ENCODE measurements at places on chromosomes 7 and 10.

DNA sequence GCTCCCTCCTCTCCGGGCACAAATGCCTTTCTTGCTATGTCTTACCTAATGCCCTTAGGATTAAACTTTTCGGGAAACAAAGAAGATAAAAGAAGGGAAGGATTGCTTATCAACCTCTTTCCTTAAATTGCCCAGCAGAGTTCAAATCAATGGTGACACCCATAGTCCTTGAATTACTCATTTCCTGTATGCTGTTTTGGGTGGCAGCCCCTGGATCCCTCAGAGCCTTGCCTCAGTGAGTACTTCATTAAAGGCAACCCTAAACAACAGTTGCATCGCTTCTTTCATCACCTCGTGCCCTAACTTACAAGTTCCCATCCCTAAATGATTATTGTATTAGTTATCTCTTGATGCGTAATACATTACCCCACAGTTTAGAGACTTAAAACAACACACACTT, 31.6 kb upstream of the WAPL start:
- no peak for DNase-seq

DNA sequence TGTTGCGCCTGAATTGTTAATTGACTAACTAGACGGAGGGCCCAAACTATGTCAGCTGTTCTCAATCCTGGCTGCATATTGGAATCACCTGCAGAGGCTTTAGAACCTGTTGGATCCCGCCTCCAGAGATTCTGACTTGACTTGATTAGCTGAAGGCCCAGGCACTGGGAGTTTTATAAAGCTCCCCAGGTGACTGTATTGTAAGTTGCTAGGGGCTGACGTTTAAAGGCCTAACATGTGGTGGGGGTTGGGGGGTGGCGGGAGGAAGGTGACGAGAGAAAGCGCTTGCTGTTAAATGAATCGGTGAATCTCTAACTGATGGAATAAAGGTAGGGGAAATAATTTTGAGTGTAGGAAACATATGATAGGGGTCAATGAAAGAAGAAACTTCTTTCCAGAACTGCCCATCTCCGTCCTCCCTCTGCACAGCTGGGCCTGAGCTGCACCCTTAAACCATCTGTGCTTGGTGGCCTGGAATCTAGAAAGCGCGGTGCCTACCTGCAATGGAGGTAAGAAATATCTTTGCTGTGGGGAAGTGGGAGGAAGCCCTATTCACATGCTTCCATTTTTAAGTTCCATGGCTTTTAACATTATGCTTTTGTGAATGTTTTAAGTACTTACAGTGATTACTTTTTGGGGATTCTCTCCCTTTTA, 225.0 kb upstream of the FAM3C start:
- no peak for DNase-seq

DNA sequence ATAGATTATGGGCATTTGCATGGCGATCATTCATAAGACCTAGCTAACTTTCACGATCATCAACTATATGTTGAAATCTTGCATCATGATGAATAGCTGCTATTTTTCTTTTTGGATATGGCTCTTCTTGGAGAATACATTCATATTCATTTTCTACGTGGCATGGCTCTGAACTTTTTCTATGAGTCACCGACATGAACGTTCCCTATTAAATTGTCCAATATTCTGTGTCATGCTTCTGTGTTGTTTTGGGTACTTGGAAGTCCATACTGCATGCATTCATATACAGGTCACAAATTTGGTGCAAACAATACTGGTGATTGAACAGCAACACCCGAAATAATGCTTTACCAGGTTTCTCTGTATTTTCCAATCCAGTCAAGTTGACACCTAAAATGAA, 37.9 kb upstream of the ANKRD1 start:
- DNase-seq: no peak

- no peak for DNase-seq
Observed at GRCh38 chr10:16965740-16966447, 148.7 kb upstream of the RSU1 start.

DNA sequence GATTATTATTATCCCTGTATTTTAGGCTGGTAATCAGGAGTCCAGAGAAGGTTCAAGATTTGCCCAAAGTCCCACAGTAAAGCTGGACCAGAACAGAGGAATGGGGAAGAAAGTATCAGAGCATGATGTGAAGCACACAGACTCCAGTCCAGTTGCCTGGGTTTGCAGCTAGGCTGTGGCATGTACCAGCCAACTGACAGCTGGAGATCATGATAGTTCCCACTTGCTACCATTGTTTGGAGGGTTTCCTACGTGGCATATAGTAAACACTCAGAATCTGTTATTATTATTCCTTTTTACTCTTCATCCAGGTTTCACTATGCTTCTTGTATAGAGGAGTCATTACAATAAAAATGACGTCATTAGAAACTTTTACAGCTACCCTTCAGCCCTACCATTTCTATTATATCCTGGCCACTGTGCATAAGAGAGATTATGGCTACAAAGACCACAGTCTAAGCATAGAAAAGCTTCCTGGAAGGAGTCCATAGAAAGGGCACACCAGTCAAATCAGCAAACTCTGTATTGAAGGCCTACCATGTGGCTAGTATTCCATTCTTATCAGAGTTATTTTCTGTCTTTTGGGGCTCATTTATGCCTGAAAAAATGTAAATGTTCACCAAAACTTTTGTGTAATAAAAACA, 66.6 kb downstream of the MTPN start:
- no peak for DNase-seq

- no peak for DNase-seq
Observed at GRCh38 chr10:28331066-28331465, 28.2 kb upstream of the MPP7 start.

GRCh38 chr7:157440346-157441022, 103.7 kb downstream of the DNAJB6 start:
- no peak for DNase-seq

- DNase-seq: no peak
Observed at GRCh38 chr10:115624448-115624847, 531.3 kb downstream of the ATRNL1 start.

GRCh38 chr10:86361156-86362128, 5.2 kb downstream of the GRID1 start:
- DNase-seq: no peak

GRCh38 chr7:95286096-95286495, 38.2 kb downstream of the PON1 start:
- DNase-seq: no peak

- DNase-seq: no peak
Observed at GRCh38 chr10:71688256-71688655, 31.3 kb downstream of the C10orf105 start.

GRCh38 chr10:34092891-34093290, 722.2 kb downstream of the PARD3 start:
- DNase-seq: no peak

GRCh38 chr7:80608336-80608735, 30.1 kb upstream of the CD36 start:
- DNase-seq: no peak

GRCh38 chr7:135825406-135825805, 76.8 kb upstream of the FAM180A start:
- DNase-seq: no peak

- no peak for DNase-seq
Observed at GRCh38 chr7:117950601-117951260, 77.5 kb upstream of the CTTNBP2 start.

GRCh38 chr7:99473315-99473596, 566 bp downstream of the ZNF789 start:
- no peak for DNase-seq

GRCh38 chr7:82141427-82141826, 302.1 kb downstream of the CACNA2D1 start:
- DNase-seq: no peak

GRCh38 chr7:27088002-27088922, 7.5 kb downstream of the HOXA1 start:
- no peak for DNase-seq

GRCh38 chr10:117807441-117807840, 239.3 kb downstream of the RAB11FIP2 start:
- DNase-seq: no peak

- DNase-seq: no peak
Observed at GRCh38 chr7:159311172-159311494, 166.5 kb upstream of the VIPR2 start.

DNA sequence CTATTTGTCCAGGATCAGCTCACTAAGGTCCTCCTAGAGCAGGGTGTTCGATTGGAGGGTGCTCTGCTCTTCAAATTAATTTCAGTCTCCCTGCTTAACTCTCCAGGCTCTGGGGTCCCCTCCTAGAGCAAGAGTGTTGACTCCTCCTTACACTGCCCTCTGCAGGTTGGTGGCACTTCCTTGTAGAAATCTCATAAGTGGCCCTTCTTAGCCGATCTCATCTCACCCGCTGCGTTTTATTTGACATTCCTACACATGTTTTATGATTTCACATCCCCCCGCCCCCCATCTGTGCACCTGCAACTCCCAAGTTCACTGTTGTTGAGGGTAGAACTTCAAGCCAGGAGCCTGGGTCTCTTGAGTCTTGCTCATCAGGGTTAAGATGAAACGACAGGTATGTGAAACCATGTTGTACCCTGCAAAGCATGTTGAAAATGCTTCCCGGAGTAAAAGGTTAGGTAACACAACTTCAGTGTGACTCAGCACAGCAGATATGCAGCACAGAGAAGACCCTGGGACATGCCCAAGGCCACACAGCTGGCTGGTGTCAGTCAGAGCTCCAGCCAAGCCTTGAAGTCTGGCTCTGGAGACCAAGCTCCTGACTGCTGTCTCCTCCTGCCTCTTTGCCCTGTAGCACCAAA, 171.2 kb downstream of the PRKAG2 start:
- peak; percentile 13 for DNase-seq

- no peak for DNase-seq
Observed at GRCh38 chr10:101130984-101131961, at the start of gene TLX1. TLX1 (plus strand) TSS chr10:101131300; CDS start chr10:101131542, 242 bp downstream.

- no peak for DNase-seq
Observed at GRCh38 chr7:41131956-41132355, 570.9 kb downstream of the INHBA start.

DNA sequence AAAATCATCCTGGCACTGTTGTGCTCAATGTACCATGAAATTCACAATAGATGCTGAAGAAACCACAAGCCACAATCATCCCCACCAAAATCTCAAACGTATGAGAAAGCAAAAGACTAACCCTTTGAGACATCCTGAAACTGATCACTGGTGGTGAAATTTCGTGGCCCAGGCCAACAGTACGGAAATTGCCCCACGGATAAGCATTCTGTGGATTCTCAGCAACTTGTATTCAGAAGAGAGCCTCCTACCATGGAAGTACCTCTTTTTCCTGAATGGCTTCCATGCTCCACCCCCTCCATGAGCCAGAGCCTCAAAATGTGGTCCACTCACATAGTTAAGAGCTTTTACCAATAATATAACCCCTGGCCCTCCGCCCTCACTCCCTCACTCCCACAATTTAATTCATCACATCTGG, 163.9 kb upstream of the AUTS2 start:
- DNase-seq: no peak

DNA sequence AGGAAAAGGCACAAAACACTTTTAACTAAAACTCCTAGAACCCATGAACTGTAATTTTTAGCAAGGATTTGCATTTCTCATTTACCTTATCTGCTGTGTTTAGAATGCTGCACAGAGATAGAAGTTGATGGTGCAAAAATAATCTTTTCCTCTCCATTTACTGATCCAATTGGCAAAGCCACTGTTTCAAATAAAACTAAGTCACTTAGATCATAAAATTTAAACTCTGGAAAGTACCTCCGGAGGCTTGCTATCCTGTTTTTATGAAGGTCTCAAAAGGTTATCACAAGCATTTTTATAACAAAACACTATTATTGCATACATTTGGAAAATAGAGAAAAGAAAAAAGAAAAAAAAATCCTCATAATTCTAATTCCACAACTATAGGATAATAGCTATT, 7.6 kb downstream of the CPA2 start:
- no peak for DNase-seq

DNA sequence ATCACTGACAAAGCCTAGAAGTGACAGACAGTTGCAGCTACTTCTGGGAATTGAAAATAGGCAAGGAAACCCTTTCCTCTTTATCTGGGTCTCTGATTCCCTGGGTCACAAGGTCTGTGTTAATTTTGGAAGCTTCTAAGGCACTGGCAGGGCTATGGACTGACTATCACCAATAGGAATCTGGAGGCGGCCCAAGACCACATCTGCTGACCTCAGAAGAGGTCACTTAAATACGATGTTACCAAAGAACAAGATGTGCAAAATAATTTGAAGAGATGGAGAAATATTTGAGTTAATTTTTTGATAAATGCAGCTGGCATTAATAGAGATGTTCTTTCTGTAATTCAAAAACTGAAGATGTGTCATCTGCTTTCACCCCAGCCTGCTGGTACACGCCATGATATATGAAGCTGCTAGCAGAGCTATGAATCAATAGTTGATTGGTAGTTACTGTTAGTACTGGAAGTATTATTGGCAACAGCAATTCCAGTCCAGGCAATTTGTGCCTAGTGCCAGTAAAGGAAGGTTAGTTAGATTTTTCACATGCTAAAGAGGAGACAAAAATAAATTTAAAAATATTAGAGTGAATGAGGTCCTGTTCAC, 5.5 kb upstream of the STEAP4 start:
- no peak for DNase-seq

GRCh38 chr10:133237588-133238465, at the start of gene VENTX:
VENTX (plus strand) TSS chr10:133237855; CDS start chr10:133237915, 60 bp downstream.
- no peak for DNase-seq

DNA sequence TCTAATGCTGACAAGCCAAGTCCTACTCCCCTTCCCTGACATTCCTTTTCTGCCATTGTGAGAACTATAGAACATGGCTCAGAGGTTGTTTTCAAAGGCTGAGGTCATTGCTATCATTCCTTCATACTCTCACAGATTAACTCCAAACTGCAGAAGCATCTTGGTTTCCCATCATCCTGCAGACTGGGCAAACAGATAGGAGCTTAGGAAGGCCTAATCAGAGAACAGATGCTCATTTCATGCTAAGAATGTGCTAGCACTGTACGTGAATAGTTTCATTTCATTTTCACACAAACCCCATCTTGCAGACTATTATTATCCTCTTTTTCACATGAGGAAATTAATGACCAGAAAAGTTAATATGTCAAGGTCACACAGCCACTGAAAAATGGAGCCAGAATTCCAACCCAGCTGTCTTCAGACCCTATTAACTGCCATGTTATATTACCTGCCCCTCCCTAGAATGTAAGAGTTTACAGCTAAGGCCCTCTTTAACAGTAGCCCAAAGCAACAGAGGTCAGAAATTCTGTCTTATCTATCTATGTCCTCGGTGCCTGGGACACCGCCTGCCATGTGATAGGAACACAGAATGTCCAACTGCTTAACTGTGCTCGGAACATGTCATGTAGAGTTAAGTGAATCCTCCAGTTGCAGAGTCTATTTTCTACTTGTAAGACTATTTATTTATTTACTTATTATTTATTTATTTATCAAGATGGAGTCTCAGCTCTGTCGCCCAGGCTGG, 2.9 kb upstream of the LCOR start:
- DNase-seq: no peak

- DNase-seq: no peak
Observed at GRCh38 chr7:50658696-50659095, 93.5 kb upstream of the DDC start.

GRCh38 chr10:48289501-48290238, 15.2 kb upstream of the FRMPD2 start:
- DNase-seq: peak; percentile 30

GRCh38 chr7:339696-340095, 49.7 kb downstream of the FOXL3 start:
- no peak for DNase-seq

- DNase-seq: no peak
Observed at GRCh38 chr7:14936554-14936953, 34.0 kb upstream of the DGKB start.

All from activated CD4-positive, alpha-beta T cell treated with anti-CD3 and anti-CD28 coated beads for 4 hours (primary cell).